Amygdala (tissue), 56 donors: ENCODE measurements at places on chromosomes 4 and X.

- no peak for DNase-seq
Observed at GRCh38 chrX:68503836-68504636, 5.2 kb downstream of the YIPF6 start.

DNA sequence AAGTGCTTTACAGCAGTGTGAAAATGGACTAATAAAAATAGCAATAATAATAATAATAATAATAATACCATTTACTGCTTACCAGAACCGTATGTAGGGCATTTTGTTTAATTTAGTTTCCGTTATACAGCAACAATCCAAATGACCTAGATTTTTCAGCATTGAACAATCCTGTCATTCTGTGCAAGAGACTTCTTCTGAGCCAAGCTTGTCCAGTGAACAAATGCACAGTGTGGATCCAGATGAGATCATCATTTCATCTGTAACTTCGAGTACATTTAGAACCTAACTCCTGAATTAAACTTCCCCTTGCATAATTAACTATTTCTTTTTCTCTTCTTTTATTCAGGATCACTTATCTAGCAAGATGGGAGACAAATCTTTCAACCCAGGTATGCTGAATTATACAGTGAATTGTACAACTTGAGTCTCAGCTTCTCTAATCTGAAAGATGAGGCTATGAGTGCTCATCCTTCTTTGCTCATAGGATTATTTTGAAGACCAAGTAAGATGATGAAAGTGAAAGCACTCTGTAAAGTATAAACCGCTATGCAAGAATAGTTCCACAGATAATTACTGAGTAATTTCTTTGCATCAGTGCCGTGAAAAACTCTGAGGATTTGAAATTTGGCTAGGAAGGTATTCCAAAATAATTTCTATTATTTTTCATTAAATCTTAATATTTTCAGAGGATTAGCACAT is 6.6 kb downstream of the CLNK start:
- DNase-seq = no peak

- DNase-seq = no peak
Observed at GRCh38 chr4:138398322-138398721, 156.2 kb upstream of the SLC7A11 start.

DNA sequence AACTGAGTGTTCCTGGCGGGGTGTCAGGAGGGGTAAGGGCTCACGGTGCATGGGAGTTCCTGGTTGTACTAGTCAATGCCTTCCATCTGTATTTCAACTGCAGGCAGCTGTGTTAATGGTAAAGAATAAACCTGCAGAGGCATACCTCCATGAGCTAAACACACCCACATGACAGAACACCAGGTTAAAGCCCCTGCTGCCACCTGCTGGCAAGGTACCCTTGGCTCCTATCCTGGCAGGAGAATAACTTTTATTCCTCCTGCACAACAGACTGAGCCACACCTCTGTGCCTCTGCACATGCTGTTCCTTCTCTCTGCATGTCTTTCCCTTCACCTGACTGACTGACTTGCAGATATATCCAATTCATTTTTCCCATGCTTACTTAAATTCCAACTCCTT is 11.1 kb downstream of the ITIH6 start:
- DNase-seq = no peak

DNA sequence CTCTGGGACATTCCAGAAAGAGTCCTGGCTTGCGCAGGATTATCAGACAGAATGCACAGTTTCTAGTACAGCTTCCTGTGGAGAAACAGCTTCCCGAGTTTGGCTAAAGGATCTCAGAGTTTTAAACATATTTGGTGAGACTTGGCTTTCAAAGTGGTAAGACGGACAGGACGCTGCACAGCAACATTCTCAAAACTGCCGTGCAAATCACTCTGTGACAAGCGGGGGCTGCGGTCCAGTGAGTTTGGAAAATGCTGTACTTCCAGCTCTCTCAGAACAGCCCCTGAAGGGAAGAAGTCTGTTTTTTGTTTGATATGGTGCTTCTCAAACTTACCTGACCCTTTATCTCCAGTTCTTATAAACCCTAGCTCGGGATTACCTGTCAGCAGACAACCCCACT is 18.1 kb downstream of the LGI2 start:
- DNase-seq = no peak

DNA sequence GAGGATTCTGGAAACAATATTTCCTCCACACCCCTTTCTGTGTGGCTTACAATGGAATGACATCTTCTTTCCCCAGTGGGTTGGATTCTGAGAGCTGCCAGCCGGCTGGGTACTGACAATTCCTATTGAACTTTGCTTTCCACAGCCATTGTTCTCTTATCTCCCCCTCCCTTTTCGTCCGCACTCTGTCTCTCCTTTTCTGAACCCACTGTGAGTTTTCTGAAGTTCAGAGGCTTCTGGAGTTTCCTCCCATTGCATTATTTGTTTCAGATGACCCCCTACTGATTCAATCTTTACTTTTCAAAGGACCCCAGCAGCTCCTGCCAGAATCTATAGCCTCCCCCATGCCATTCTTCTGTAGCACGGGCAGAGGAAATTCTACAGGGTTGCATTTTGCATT is 10.4 kb downstream of the SMPX start:
- no peak for DNase-seq

DNA sequence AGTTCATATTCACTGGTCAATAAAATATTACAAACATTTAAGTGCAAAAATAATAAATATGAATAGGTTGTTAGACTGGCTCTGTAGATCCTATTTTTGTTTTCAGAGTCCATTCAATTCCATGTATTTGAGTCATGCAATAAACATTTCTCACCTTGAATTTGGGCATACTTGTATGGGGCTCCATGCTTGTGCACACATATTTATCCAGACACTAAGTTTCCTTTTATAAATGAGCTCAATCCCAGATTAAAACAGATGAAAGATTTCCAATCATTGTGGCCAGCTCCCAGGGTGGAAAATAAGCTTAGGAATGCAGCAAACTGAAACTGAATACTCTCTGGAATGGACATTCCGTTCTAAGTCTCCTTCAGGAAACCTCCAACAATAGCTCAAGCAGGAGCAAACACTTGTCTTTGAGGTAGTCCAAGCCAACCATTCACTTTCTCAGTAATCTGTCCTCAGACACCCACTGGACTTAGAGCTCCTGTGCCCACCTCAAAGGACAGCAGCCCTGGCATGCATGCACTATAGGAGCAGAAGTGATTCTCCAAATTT is 16.4 kb downstream of the DMD start:
- no peak for DNase-seq

DNA sequence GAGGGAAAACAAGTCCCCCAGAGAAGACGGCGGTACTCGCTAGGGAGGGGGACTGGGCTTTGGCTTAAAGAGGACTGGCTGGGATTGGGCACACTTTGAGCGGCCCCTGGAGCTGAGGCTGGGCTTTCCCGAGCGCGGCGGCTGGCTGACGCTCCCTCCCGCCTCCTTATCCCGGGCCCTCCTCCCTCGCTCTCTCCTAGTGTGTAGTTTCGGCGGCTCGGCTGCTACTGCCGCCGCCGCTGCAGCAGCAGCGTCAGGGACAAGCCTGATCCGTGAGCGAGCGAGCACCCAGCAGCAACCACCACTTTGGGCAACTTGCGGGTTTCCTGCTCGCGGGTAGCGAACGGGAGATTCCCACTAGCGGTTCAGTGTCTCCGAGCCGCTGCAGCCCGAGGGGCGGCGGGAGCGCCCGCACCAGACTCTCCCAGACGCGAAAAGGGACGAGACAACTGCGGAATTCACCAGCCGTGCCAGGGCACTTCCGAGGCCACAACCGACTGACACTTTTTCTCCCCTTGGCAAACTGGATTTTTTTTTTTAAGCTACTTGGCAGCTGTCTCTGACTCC is 632 bp upstream of the PCDH7 start:
- peak; percentile 56 for DNase-seq

- DNase-seq = no peak
Observed at GRCh38 chrX:72125331-72126047, 6.2 kb downstream of the RTL5 start.

GRCh38 chr4:18931643-18932377 is 910.3 kb upstream of the LCORL start:
- no peak for DNase-seq

- DNase-seq = no peak
Observed at GRCh38 chr4:7772711-7773385, 166.8 kb downstream of the AFAP1 start.
